NCI-H510A (cell line): ENCODE measurements at places on chromosomes 7 and 10.

GRCh38 chr7:96045919-96046318 lies 273.6 kb downstream of the DYNC1I1 start:
- DNase-seq = peak; percentile 30

GRCh38 chr10:58631715-58632114 lies 119.0 kb downstream of the BICC1 start:
- no peak for DNase-seq

DNA sequence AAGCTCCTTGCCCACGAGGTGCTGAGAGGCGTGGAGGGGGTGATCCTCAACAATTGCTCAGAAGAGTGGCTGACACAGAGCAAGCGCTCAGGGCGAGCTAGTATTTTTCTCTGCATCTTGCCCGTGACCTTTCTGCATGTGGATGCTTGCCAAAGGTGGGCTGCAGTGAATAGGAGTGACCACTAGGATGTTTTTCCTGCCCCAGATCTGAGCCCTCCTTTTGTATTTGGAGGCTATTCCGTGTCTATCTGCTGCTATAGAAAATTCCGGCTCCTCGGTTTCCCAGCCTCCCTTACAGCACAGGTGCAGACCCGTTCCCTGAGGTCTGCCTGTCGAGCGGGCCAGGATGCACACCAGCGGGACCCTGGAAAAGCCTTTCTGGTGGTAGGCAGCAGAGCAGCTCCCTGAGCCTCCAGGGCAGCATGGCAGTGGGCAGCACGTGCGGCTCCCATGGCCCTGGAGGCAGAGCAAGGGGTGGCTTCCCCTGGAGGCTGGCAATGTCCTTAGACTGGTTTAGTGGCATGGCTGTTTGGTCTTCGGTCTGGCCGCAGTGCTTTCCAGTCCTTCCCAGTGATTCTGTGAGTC lies 145.1 kb upstream of the PCBD1 start:
- DNase-seq = no peak

- peak; percentile 10 for DNase-seq
These were observed 189.9 kb upstream of the PDE1C start for GRCh38 chr7:32259931-32260596.

GRCh38 chr7:10588084-10588483 lies 385.6 kb upstream of the PHF14 start:
- DNase-seq = no peak

- no peak for DNase-seq
These were observed 55.1 kb upstream of the SEMA3A start for GRCh38 chr7:84249656-84250055.

DNA sequence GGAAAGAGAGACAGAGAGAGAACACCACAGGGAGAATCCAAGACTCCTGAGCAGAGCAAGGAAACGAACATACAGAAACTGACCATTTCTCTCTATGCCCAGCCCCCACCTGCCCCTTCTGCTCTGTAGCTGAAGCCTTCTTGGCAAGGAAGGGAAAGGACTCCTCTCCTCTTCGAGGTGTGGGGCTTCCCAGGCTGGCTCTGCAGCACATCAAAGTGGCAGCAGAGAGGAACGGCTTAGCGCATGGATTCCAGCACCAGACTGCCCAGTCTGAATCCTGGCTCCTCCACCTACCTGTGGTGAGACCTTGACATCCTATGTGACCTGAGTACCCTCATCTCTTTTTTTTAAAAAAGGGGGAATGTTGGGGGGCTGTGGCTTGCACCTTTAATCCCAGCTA lies 69.4 kb downstream of the SH3PXD2A start:
- DNase-seq = no peak

DNA sequence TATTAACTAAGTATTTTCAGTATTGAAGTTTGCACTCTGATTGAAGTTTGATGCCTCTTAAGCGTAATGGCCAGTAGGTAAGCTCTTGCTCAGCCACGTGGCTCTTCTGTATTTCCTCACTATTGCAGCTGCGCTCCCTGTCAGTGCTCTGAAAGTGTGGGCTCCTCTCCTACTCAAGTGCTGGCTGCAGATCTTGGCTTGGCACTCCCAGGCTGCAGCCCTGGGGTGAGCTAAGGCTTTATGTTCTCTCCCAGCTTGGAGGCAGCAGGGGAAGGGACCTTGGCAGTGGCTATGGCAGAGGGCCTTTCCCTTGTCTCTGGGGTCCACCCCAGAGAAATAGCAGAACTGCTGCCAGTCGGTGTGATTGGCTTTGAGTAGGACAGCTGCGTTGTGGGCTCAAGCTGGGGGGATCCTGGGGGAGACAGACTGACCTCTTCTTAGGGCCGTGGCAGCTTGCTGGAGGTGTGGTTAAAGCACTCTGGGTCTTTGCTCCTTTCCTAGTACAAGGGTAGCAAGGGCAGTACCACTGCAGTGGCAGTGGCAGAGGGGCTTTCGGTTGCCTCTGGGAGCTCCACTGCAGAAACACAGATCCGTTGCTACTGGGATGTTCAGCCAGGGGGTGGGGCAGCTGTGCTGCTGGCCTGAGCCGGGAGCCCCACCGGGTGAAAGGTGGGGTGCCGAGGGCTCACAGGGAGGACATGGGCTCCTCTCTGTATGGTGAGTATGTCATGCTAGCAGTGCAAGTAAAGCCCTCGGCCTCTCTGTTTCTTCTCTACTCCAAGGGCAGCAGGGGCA lies 100.5 kb downstream of the GLCCI1 start:
- DNase-seq = no peak

DNA sequence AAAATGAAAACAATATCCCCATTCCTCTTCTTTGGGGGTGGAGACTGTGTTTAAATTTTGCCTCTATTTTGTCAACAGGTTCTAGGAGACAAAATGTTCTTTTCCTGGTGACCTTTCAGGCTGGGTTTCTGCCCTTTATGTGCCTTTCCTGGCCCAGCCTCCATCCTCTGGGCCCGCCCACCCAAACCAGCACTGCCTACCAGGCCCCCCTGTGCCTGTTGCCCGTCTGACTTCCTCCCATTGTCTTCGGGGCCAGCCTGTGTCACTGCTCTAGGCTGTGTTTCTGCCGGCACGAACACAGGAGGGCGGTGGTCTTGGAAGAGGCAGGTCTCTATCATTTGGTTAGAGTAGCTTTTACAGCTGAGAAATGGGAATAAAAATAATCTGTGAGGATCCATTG lies 13.9 kb downstream of the TSPAN14 start:
- DNase-seq = peak; percentile 45

- DNase-seq = no peak
These were observed 43.6 kb downstream of the MKX start for GRCh38 chr10:27701938-27702537.

GRCh38 chr10:46540412-46541016 lies 15.9 kb downstream of the GPRIN2 start:
- DNase-seq = no peak

GRCh38 chr10:75166623-75166972 lies 44.0 kb upstream of the VDAC2 start:
- DNase-seq = no peak

DNA sequence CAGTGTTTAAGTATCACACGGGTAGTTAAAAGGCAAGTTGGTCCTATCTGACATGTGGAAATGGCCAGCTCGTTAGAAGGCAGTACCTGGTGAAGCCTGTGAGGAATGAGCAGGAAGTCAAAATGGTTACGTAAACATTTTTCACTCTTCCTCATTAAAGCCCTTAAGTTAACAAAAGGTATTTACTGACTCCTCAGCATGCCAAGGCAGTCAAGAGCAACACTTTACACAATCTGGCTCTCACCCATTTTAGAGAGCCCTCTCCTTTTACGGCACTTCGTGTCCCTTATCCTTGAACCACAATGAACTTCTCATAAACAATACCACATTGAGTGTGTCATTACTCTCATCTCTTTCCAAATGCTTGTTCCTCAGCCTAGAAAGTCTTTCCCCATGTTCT lies 11.0 kb upstream of the RSBN1L start:
- DNase-seq = no peak

DNA sequence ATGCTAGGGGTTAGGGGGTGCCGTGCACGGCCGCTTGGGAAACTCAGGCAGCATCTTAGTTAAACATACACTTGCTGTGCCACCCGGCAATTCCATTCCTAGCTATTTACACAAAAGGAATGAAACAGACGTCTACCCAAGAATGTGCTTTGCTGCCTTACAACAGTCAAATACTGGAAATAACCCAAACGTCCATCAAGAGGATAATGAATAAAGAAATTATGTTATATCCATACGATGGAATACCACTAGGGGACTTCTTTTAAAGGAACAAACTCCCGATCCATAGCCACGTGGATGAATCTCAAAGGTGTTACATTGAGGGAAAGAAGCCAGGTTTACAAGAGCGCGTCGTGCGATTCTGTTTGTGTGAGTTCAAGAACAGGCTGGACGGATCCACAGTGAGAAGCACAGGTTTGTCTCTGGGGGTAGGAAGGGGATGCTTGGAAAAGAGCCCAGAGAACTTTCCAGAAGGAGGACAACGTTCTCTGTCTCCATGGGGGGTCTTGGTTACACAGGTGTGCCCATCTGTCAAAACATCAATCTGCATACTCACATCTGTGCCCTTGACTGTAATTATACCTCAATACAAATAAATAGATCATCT lies 41.8 kb downstream of the STK32C start:
- no peak for DNase-seq

GRCh38 chr7:74225400-74225799 lies 15.6 kb downstream of the LAT2 start:
- no peak for DNase-seq

DNA sequence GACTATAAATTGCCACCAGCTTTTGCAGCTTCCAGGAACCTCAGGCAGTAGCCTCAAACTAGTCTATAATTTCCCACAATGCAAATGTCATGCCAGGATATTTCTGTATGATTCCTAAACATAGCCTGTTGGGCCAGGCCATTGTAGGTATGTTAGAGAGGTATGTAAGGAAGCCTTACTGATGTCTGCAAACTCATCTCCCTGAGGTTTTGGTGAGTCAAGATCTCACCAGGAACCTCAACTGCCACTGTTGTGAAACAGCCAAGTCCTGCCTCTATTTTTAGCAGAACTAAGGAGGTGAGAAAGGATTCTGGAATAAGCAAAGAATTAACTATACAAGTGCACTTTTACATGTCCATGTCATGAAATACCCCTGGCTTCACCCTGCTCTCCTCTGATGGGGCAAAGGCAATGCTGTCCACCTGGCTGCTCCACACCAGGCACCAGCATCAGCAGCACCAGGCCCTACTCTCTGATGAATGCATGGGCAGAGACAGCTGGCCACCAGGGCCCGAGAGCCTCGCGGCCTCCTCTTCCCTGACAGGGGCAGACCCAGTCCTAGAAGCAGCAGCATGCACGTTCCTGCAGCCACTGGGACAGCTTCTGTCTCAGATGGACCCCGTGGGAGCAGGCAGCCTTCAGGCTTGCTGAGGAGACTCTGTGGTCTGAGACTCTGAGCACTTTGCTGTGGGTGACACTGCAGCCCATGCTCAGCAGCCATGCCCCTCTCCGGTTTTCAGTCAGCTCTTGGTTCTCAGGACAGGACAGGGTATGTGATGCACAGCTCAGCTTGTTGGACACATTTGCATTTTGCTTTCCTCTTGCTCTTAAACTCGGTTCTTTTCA lies 147.3 kb downstream of the ZMYND11 start:
- DNase-seq = no peak

DNA sequence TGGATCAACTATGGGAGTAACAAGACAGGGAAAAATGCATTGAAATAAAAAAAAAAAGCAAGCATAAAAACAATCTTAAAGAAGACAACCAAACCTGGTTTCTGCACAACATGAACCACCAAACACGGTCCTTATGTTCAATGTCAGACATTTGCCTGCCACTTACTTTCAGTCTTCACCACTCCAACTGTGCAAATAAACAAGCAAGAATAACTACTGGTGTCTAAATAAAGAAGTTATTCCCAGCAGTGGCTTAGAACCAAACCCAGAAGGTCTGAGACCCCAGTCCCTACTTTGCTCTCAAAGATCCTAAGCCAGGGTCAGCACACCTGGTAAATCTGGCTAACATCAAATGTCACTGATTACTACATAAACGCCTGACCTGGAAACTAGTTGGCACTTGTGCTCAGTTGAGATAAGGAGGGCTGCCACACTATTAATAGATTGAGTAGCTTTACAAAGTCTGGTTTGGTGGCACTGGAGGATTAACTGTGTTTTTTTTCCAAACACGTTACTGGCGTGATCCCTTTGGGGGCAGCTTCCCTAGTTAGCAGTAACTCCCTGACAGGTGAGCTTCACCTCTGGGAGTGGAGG lies 62.7 kb upstream of the ABLIM1 start:
- DNase-seq = no peak

GRCh38 chr10:22765660-22766547 lies 51.5 kb upstream of the PIP4K2A start:
- no peak for DNase-seq

GRCh38 chr10:122490268-122490667 lies 28.9 kb downstream of the HTRA1 start:
- no peak for DNase-seq

DNA sequence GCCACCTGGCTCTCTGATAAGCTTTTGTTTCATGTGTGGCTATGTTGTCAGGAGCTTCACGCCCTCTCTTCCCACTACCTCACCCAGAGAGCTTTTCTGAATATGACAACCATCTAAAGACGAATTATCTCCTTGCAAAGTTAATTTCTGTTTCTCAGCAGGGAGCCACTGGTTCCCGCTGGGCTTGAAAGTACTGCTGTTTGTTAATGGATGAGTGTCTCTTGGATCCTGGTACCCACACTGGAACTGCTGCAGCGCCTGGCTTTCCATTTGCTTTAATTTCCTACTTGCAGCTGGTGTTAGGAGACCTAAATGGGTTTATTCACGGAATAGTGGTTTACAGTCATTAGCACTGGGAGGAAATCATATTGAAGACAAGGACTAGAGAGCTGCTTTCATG lies 267.9 kb upstream of the LRGUK start:
- DNase-seq = no peak

- no peak for DNase-seq
These were observed 63.4 kb downstream of the EGFR start for GRCh38 chr7:55082228-55082603.

DNA sequence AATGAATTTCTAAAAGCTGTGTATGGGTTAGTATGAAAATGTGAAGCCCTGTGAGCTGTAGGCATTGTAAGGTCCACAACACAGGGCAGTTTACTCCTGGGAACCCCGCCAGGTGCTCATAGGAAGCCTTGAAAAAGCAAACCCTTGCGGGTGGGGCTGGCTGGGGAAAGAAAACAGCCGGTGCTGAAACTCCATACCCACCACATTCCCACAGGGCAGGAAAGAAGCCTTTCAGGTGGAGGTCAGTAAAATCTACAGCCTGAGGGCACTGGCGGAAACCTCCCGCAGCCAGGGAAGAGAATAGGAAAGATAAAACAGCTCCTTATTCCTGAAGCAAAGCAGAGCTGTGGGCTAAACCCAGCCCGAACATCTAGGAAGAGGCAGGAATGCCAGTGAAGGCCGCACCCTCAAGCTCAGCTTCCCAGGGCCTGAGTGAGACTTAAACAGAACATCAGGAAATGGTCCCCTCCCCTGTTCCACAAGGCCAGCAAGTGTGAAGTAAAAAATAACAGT lies 34.7 kb downstream of the PODXL start:
- no peak for DNase-seq

DNA sequence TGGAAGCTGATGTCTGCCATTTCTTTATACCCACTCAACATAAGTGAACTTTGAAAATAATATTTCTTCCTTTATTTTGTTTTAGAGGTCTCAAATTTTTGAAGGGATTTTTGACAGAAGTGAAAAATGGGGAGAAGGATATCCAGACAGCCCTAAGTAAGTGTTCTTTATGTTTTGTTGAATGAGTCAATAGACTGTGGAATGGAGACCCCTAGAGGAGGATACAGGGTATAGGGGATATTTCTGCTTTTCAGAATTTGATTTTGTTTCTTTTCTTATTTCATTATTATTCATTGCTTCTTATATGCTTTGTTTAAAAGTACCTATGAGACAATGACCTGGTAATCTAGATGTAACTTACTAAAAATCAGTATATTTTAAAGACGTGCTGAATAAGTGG lies 34.4 kb downstream of the PLEKHA8 start:
- no peak for DNase-seq
